ENCODE measurements at places on chromosomes 3 and 15.

DNA sequence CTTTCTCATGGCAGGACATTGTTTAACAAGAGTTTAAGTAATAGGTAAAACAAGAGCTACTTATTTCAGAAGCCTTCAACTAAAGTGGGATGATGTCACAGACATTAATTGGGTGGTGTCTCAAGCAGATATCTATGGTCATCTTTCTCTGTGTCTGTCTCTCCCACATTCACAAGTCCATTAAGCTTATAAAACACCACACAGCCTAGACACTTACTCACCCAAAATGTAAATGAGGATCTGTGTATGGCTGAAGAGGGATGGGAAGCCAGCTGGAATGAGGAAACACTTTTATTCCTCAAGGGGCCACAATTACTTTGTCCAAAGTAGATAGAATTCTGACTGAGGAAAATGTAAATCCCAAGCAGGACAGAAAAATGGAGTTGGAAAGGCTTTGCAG is 183.8 kb downstream of the THRB start:
- DNase-seq, result no peak

DNA sequence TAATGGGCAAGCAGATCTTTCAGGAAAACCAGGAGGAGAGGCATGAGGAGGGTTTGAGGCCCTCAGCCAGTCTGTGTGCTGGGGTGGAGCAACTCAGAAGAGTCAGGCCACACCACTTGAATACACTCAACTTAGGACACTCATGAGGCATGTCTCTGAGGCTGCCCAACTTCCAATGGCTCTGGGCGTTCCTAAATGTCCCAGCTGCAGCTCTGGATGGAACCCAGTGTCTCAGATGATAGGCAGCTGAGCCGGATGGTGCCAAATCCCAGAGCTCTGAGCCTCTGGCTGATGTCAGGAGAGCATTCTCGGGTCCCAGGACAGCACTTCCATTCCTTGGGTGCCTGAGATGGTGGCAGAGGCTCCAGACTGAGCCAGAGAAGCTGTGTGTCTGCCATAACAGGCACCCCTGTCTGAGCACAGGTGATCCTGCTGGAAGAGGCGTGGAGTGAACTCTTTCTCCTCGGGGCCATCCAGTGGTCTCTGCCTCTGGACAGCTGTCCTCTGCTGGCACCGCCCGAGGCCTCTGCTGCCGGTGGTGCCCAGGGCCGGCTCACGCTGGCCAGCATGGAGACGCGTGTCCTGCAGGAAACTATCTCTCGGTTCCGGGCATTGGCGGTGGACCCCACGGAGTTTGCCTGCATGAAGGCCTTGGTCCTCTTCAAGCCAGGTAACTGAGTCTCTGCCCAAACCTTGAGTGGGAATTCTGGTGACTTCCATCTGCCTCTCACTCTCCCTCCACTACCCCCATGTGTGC is 2.8 kb downstream of the NR2E3 start:
- DNase-seq, result no peak

- no peak for DNase-seq
Observed at GRCh38 chr3:52370531-52370930, 54.4 kb downstream of the DNAH1 start.

- DNase-seq, result no peak
Observed at GRCh38 chr15:97998307-97999071, 38.0 kb downstream of the ARRDC4 start.

- DNase-seq, result no peak
Observed at GRCh38 chr15:60618206-60618605, 139.3 kb upstream of the ICE2 start.

GRCh38 chr3:110419096-110419495 is 652.5 kb upstream of the NECTIN3 start:
- DNase-seq, result no peak

GRCh38 chr15:62752657-62753517 is 289.7 kb upstream of the TPM1 start:
- DNase-seq, result no peak

DNA sequence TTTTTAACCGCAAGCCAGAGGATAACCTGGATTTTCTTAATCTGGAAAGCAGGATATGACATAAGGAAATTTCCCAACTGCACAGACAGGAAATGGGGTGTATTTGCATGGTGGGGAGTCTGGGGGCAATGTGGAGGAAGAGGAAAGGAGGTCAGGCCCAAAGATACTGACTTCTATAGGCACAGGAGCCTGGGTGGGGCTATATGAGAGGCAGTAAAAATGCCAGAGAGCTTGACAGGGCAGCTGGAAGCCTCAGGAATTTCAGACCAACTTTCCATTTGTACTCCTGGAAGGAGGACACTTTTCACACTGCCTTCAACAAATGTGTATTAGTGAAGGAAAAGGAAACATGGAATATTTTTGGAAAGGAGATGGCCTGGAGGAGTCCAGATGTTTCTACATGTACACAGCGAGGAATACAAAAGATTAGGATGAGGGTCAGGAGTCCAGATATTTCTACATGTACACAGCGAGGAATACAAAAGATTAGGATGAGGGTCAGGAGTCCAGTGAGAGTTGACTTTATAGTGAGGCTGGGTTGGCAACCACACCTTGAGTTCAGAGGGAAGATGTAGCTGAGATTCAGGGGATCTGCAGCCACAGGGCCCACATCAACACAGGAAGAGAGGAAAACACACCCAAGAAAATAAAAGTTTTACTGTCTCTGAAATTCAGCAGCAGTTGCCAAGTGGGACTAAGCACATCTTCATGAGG is 111.9 kb upstream of the PTPRG start:
- DNase-seq, result no peak

DNA sequence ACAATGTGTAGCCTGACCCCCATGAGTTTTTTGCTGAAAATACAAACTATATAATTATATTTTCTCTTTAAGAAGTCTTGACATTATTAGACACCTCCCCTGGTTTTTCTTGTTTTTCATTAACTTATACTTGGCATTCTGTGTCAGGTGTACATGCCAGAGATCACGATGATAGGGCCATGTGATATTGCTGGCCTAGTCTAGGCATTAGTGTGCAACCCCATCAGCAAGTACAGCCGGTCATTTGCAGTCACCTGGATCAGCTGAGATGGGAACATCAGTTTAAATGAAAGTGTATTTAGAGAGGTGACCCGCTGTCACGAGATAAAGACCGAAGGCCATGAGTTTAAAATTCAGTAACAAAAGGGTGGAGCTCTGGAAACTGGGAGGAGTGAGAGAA is 12.6 kb upstream of the SPPL2A start:
- DNase-seq, result no peak

GRCh38 chr3:100896994-100897393 is 96.2 kb downstream of the ABI3BP start:
- DNase-seq, result no peak

DNA sequence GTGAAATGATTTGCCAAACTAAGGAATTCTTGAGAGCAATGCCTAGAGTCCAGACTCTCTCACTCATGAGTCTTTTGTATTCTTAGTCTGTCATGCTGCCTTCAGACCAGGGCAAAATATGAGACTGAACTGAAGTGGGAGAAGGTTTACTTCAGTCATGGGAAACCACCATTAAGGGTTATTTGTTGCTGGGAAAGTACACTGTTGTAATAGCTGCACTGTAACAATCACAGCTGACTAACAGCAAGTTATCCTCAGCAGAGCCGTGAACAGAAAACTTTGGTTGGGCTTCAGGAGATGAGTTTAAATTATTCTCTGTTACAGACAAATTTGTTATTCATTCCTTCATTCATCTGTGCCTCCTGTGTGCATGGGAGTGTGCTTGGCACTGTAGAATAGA is 258.5 kb downstream of the ROBO2 start:
- no peak for DNase-seq

DNA sequence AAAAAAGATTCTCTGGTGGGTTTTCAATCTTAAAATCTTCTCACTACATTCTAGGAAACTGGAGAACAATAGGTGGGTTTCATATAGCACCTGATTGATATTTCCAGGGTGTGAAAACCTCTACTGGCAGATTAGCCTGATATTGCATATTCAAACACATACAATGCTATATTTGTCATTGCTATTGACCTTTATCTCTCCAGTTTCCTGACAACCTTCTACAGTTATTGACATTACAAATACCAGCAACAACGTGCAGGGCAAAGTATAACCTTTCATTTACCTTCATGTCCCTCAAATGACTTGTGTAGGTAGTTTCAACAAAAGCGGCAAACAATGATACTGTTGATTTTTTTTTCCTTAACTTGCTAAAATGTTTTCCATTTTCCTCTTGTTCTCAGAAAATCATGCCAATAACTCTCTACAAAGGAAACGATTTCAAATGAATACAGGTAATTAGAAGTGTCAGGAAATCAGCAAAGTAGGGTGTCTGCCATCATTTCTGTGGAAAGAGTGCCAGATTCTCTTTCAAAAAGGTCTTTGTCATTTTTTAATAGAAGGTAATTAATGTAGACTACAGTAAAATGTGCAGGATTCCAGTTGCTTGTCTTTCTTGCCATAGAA is 72.6 kb upstream of the CDIN1 start:
- DNase-seq, result no peak

- no peak for DNase-seq
Observed at GRCh38 chr3:4981294-4981664, 2.0 kb downstream of the BHLHE40 start.

GRCh38 chr15:57495554-57496165 is 96.0 kb upstream of the MYZAP start:
- DNase-seq, result no peak

- DNase-seq, result no peak
Observed at GRCh38 chr3:12507591-12508281, 23.5 kb downstream of the TSEN2 start.

DNA sequence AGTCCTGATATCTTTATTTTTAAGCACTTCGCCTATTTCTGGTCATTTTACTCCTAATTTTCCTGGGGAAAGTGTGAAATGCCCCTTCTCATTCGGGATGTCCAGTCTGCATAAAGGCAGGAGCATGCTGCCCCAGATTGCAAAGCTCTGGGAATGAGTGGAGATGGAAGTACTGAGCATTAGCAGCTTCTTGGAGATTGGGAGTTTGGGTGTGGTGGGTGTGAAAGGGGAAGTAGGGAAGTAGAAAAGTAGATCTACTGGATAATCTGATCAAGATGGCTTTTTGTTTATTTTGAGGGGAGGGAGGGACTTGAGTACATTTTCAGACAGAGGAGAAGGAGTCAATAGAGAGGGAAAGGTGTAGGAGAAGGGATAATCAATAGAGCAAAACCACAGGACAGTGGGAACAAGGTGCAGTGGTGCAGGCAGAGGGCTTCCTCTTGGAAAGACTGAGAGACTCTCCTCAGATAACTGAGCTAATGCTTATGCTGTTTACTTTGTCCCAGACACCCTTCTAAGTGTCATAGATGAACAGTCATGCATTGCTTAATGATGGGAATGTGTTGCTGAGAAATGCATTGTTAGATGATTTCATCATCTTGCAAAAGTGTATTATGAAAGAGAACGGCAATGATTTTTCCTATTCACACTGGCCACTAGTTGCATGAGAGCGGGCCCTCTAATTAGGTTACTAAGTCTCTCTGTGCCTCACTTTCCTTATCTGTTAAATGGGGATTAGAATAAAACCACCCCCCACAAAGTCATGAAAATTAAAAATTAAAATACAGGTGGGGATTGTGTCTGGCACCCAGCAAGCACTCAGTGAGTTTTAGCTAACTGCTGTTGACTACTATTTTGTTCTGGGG is 45.5 kb downstream of the PHLDB2 start:
- DNase-seq, result no peak

DNA sequence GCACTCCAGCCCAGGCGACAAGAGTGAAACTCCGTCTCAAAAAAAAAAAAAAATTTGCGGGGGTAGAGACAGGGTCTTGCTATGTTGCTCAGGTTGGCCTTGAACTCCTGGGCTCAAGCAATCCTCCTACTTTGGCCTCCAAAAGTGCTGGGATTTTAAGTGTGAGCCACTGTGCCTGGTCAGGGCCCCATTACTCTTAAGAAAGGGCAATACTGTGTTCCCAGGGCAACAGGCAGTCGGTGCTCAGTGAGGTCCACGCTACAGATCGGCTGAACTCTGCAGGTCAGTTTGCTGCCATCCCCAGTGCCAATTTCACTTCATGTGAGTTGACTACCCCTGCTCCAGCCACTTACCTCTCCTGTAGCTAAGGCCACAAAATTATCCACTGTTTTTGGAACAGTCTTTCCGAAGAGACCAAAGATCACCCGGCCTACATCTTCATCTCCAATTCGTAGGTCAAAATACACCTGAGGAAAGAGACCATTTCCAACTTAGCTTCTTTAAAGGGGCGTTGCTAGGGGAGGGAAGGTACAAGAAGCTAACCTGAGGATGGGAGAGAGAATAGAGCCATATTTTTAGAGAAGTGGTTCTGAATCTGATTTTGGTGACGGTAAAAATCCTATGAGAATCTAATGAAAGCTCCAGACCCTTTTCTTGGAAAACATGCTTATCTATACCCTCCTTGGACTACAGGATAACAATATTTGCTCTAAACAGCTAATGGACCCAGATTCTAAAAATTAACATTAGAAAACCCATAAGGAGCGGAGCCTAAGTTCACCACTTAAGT is 939 bp downstream of the PPIB start:
- DNase-seq, result no peak

DNA sequence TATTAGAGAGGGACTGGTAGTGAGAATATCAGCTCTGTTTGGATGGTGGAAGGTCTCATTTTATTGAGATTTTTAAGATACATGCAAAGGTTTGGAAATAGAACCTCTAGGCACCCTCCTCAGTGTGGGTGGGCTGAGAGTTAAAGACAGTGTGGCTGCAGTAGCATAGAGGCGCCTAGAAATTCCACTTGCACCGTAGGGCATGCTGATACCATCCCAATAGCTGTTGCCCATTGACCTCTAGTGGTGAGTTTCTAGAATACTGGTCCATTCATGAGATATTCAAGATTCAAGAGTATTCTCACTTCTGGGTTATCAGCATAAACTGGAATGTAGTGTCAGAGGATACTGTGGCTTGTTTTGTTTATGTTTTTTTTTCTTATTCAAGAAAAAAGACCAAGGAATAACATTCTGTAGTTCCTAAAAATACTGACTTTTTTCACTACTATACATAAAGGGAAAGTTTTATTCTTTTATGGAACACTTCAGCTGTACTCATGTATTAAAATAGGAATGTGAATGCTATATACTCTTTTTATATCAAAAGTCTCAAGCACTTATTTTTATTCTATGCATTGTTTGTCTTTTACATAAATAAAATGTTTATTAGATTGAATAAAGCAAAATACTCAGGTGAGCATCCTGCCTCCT is 87.2 kb downstream of the TGFBR2 start:
- no peak for DNase-seq

GRCh38 chr3:29668728-29669127 is 387.9 kb downstream of the RBMS3 start:
- DNase-seq, result no peak

DNA sequence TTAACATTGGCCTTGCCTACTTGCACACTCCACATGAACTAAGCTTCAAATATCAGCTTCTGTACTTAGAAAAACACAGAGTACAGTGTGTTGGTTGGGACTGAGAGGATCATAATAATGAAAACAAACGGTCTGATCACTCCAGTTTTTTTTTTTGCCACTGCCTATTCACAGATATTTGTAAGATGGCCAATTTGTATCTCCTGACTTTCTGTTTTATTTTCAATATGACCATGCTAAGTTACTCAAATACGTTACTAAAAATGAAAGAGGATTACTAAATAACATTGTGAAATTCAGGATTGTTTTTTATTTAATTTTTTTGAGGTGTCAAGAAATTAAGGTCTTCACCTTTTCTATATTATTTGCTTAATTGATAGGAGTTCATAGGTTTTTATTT is 595.1 kb downstream of the TUSC7 start:
- DNase-seq, result no peak

Data from NCI-H1417 treated with DMSO at 0.1 percent for 48 hours (cell line).